ENCODE measurements at places on chromosomes 1 and 21.

DNA sequence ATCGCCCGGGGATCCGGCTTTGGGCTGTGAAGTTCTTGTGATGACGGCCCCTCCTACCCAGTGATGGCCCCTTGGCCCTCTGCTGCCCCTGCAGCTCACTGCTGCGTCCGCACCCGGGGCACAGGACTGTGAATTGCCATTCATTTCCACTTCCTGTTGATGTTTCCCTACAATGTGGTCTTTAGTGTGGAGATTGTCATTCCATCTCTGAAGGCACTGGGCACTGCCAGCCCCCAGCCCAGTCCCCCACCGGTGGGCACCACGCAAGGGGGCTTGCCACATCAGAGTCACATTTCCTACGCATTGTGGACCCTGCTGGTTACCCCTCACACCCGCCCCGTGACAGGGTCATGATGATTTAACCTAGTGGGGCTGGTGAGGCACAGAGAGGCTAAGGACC lies 2.5 kb upstream of the MX2 start:
- peak; percentile 36 for DNase-seq

DNA sequence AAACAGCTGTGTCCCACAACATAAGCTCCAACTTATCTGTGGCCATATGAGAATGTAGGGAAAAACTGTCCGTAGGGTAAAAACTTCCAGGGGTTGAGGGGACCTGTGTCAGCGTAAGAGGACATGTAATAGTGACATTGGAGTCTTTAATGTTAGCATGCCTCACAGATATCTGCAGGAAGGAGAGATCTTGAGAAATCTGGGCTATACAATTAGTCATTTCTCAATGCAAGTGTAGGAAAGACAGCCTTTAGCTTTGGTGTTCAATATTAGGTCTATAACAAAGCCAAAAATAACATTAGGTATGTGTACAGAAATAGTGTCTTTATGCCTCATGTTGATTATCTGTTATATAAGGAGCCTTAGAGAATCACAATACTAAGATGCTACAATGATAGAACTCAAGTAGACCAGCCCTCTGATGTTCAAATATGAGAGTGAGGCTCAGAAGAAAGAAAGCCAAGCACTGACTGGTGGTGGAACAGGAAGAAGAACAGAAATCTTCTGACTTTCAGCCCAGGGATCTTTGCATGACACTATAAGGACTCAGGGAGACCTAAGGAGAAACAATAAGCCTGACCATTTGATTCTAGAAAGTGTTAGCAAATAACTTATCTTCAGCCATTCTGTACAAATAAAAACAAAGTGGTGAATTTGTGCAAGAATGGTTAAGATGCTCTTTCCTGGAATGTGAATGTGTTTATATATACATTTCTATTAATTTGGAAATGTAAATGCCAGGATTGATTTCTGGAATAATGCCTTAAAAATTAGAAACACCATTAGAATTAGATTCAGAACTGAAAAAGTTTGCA lies 152.6 kb downstream of the ZC3H11B start:
- DNase-seq: no peak

GRCh38 chr1:43484367-43484766 lies 30.6 kb upstream of the HYI start:
- no peak for DNase-seq

DNA sequence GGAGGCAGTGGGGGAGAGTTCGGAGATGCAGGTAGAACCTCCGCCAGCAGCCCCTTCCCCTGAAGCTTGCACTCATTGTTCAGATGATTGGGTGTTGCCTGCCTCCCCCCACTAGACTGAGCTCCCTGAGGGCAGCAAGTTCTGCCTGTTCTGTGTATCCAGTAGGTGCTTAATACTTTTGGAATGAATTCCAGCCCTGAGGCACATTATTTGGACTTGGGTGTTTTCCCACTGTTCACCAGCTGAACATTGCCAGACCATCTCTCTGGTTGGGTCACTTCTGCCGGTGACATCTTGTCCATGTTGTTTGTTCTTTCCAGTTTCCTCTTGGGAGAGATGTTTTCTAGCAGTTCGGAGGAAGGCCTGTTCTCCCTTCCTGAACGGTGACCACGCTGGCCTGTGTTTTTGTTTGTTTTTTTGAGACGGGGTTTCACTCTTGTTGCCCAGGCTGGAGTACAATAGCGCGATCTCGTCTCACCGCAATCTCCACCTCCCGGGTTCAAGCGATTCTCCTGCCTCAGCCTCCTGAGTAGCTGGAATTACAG lies 48.7 kb downstream of the SPSB1 start:
- no peak for DNase-seq

Data from left forelimb (tissue), 1 donor.